ENCODE measurements at places on chromosomes 7 and 10. TPM values are rescaled to one million over a fixed set of nuclear protein-coding genes. Genes with fewer than 3 reads are reported as not detected.

Gene PILRA
- total RNA-seq: 14.6 TPM

DNA sequence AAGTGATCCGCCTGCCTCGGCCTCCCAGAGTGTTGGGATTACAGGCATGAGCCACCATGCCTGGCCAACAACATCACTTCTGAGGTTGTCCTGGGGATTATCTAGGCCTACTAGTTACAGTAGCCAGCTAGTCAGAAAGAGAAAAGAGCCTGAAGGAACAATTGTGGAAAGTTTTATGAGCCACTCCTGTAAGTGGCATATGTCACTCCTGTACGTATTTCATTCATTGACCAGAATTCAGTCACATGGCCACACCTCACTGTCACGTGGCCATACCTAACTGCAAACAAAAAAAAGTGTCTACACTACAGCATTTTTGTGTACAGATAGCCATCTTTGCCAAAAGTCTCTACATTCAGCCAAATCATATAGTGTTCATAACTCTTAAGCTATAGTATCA is 85.7 kb downstream of the ANKIB1 start:
- no peak for DNase-seq

DNA sequence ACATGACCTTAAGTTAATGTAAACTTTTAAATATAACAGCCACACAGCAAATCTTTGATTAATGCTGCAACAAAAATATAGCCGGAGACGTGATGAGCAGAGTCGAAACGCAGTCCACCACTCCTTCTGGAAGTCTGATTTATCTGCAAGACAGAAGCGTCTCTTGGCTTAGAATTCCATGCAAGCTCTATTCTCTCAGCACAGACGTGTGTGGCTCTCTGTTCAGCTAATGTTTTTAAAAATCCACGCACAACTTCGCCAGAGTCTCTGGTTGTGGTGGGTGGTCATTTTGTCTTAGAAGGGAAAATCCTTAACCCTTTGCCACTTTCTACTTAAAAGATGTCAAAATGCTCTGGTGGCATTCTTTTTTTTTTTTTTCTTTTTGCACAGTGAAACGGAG is 438.0 kb upstream of the MGMT start:
- no peak for DNase-seq

- DNase-seq: no peak
Observed at GRCh38 chr10:69500864-69501468, 49.7 kb downstream of the TSPAN15 start.

- DNase-seq: no peak
Observed at GRCh38 chr7:93228302-93228701, 2.0 kb upstream of the HEPACAM2 start.

Data from sciatic nerve (tissue), 2 donors.